Activated CD4-positive, alpha-beta T cell treated with anti-CD3 and anti-CD28 coated beads, Interleukin-10, Interleukin-2, amounts not matched to agents 100 ng/mL and 50 ng/mL, durations not matched to agents 16 hours and 8 hours (primary cell): ENCODE measurements at places on chromosomes 3 and 15.

GRCh38 chr3:89419647-89420241 is 312.3 kb downstream of the EPHA3 start:
- no peak for DNase-seq

DNA sequence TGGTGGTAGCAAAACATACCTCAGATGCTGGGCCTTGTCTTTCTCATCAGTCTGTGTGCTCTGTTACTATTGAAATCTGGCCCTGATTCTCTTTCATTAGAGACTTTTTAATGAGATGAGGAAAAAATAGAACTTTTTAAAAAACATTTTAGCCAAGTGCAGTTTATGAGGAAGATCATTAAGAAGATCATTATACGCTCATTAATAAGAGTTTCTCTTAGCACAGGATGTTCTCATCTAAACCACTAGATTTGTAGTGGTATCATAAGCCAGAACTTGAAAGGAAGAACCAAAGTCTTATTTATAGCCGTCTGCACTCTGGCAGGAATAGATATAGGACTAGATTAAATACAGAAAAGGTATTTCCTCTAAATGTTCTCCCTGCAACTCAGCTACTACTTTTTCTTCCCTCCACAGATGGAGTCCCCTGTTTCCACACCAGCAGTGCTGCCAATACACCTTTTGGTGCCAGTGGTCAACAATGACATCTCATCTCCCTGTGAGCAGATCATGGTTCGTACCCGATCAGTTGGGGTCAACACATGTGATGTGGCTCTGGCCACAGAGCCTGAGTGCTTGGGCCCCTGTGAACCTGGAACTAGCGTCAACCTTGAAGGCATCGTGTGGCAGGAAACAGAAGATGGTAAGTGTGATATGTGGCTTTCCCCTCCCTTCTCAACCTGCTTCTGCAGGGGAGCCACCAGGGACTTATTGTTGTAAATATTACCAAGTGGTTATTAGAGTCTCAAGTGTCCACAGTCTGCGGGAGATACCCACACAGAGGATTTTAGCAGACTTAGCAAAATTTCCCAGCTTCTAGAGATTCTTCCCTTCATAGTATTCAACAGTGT is 152.8 kb downstream of the RBPMS2 start:
- peak; percentile 69 for DNase-seq

GRCh38 chr3:19396726-19397125 is 248.4 kb downstream of the KCNH8 start:
- no peak for DNase-seq

DNA sequence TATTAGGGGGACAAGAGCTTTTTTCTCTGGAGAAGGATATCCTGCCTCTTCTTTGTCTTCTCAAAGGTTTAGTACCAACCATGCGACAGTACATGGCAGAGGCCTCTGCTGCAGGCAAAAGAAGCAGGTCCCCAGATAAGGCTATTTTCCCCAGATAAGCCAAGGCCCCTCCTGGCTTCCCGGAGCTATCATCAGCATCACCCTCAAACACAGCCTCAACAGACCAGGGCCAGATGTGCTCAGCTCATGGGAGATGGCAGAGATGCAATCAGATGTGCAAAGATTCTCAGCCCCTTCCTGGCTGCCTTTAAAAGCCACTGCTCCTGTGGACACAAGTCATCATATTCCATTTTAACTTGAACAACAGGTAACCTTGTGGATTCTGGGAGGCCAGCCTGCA is 49.0 kb downstream of the NTRK3 start:
- DNase-seq, result no peak

DNA sequence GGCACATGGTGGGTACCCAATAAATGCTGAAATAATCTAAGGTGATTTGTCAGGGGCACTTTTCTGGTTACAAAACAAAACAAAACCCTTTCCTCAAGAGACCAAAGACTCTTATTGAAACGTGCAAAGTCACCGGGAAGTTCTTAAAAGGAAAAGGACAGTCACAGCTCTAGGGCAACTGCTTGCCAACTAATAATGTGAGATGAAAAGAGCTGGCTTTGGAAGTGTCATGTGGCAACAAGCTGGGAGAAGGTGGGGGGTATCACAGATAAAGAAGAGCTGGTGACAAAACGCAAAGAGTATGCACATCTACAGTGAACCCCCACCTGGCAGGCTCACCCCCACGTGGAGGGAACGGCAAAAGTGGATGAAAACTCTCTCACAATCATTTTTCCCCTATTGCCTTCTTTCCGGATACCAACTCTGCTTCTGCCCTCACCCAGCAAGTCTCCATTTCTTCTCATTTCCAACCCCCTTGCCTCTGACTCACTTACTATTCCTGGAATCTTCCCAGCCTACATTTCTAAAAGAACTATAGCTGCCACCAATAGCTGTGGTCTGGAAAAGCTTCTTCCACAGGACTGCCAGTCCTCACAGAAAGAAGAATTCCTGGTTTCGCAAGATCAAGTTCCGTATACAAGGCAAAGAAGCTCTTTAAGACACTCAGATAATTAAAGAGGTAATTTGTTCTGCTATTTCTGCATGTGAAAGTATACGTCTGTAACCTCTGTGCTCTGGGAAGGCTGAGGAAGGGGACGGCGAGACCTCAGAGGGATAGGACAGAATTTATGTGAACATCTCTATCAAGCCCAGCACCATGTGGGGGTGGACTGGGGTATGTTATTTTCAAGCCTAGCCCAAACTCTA is 21.8 kb upstream of the ANPEP start:
- DNase-seq, result no peak

- DNase-seq, result no peak
Measured at GRCh38 chr15:43911235-43911781, 84.5 kb downstream of the WDR76 start.

DNA sequence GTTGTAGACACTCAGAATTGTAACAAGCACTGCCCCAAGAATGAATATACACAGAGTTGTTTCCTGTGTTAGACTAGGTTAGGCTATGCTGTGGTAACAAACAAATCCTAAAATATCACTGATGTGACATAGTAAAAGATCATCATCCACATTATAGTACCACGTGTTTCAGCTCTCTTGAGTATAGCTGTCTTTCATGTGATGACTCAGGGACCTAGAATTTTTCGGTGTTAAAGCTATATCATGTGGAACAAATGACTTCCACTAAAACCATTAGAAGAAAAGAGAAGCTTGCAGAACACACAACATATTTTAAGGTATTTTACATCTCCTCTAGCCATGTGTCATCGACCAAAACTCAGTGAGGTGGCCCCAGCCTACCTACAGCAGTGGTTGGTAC is 307.9 kb upstream of the RBMS3 start:
- DNase-seq, result no peak

DNA sequence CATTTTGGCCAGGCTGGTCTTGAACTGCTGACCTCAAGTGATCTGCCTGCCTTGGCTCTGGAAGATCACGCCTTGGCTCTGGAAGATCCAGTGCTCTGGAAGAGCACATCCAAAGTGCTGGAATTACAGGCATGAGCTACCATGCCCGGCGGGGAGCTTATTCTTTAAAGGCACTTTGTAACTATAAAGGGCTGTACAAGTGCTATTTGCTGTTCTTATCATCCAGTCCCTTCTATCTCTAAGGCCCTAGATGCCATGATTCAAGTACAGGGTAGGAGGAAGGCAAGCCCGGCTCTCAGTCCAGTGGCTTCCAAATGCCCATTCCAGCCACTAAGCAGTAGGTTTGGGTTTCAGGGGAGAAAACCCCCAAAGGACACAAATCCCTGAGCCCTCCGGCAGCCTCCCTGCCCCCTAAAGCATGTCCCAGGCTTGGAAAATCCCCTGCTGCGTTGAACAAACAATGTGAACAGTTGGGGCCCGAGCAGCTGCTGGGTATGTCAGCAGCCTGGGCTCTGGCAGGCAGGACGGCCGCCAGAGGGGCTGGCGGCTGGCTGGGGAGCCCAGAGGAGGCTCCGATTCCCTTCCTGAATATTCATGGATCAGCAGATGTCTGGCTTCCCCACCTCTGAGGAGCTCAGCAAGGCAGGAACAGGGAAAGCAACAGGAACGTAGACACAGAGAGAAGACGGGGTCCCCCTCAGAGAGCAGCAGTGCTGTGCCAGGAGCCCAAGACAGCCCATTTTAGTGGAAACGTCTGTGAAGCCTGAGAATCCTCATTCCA is 7.7 kb downstream of the IGDCC4 start:
- DNase-seq, result no peak

DNA sequence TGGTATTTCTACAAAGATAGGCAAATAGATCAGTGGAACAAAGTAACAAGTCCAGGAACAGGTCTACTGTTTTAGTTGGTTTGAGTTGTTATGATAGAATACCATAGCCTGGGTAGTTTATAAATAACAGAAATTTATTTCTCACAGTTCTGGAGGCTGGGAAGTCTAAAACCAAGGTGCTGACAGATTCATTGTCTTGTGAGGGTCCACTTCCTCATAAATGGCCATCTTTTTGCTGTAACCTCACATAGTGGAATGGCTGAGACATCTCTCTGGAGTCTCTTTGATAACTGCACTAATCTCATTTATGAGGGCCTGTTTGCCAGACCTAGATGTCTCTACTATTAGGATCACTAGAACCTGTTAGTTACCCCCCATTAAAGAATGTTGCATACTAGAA is 152.3 kb upstream of the MYRIP start:
- no peak for DNase-seq

- no peak for DNase-seq
Measured at GRCh38 chr3:72361990-72362389, 486.3 kb downstream of the SHQ1 start.

DNA sequence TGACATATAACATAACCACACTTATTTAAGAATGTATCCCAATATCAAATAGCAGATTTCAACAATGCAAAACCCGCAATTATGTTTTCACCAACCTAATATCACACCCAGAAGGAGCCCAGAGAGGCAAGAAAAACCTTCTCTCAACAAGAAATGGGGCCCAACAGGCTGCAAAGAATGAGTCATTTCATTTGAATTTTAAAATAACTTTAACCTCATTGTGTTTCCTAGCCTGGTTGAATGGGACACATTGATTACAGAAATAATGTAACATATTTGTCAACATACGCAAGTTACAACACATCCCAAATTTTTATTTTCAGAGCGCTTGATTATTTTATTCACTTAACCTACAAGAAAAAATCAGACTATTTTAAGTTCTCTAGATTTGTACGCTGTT is 365.1 kb upstream of the SLCO3A1 start:
- DNase-seq, result no peak

DNA sequence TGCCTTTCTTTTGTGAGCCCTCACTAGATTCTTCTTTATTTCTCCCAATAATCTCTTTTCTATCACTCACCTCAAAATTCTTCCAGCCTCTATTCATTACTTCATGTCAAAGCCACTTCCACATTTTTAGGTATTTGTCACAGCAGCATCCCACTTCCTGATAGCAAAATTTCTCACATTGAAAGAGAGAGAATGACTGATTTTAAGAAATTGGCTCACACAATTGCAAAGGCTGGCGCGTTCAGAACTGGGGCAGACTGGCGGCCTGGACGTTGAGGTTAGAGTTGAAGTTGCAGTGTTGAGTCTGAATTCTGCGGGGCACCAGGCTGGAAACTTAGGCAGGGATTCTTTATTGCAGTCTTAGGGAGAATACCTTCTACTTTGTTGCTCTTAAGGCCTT is 117.9 kb downstream of the LRRC28 start:
- peak; percentile 76 for DNase-seq

GRCh38 chr3:185824051-185825005 is 514 bp downstream of the IGF2BP2 start:
- DNase-seq, result peak; percentile 23

DNA sequence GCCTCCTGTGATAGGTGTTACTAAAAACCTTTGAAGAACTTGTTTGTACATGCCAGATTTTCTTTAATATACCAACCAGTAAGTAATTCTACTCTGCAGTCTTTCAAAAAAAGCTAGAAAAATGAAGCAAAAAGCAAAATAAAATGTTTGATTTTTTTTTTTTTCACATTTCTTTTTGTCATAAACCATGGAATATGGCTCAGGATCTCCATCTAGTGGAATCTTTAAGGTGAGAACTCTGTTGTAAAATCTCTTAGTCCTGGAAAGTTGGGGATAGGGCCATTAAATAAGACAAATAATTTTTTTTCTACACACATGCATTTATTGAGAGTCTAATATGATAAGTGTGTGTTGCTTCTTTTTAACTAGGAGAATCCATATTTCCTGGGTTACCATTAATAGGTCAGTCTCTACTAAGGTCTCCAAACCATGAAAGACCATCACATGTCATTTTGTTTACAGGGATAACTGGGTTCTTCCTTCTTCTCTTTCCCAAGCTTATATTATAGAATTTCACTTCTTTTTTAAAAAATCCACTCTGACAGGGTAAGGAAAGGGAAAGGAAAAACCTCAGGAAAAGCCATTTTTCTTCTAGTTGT is 84.6 kb downstream of the SLC9A9 start:
- DNase-seq, result no peak

DNA sequence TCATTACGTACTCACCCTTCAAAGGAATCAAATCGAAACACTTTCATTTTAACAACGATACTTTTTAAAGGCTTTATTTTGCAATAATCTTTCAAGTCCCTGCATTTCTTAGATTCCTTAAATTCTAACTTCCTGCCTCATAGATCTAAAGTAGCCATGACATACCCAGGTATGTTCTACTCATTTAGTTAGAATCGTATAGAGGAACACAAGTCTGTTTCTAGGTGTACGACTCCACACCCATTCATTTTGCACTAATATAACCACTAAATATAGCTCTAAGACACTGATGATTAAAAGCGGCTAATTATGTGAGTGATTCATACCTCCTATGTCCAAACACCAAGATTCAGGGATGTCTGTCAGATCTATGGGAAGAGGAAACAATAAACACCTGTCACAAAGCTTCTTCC is 1.3 kb downstream of the ATP13A3 start:
- DNase-seq, result peak; percentile 33

DNA sequence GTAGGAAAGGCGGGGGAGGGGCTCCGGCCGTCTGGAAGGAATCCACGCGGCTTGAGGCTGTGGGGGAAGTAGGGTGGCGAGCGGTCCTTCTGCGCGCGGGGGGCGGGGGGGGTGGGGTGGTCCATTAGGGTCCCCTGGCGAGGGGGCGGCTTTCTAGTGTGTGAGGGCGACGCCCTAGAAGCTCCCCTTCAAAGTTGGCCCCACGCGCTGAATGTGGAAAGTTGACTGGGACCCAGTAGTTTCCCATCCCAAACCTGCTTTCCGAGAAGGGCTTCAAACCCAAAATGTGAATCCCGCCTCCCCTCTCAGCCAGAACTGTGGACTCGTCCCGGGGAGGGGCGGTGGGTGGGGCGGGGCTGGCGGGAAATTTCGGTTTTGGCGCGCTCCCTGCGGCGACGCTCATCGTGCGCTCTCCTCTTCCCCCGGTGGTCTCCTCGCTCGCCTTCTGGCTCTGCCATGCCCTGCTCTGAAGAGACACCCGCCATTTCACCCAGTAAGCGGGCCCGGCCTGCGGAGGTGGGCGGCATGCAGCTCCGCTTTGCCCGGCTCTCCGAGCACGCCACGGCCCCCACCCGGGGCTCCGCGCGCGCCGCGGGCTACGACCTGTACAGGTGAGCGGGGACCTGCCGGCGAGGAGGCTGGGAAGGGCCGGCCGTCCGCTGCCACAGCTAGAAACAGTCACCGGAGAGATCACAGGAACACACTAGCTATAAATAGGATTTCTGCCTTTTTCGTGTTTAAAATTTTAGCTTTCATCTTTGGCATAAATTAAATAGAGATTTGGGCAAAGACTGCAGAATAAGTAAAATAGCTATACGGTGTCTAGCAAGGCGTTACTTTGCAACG is 790 bp downstream of the DUT start:
- peak; percentile 82 for DNase-seq

- no peak for DNase-seq
Measured at GRCh38 chr3:50587373-50587772, 18.1 kb downstream of the HEMK1 start.
